ENCODE measurements at places on chromosomes 12 and 14. TPM values are rescaled to one million over a fixed set of nuclear protein-coding genes. Genes with fewer than 3 reads are reported as not detected.

The KERA gene
- not detected for total RNA-seq

The AQP5 gene
- not detected for total RNA-seq

The CCDC198 gene
- total RNA-seq = not detected

The HNF1A gene
- not detected for total RNA-seq

The CDKN3 gene
- 115 TPM for total RNA-seq

The GZMB gene
- not detected for total RNA-seq

The RERG gene
- total RNA-seq = not detected

The PLBD1 gene
- total RNA-seq = 2.3 TPM

Measured in smooth muscle cell of trachea (primary cell).